ENCODE measurements at places on chromosomes 6 and 20.
A peak's percentile ranks its signal among the peaks of the same experiment; 100 is the strongest.

GRCh38 chr20:2806351-2806701 lies 5.9 kb upstream of the CPXM1 start:
- DNase-seq, result no peak

GRCh38 chr20:1971893-1972586 lies 21.8 kb downstream of the PDYN start:
- DNase-seq, result no peak

- DNase-seq, result no peak
Observed at GRCh38 chr6:134424798-134425170, 106.9 kb upstream of the SGK1 start.

- peak; percentile 74 for DNase-seq
Observed at GRCh38 chr6:31834367-31835250, 7.1 kb downstream of the HSPA1B start.

DNA sequence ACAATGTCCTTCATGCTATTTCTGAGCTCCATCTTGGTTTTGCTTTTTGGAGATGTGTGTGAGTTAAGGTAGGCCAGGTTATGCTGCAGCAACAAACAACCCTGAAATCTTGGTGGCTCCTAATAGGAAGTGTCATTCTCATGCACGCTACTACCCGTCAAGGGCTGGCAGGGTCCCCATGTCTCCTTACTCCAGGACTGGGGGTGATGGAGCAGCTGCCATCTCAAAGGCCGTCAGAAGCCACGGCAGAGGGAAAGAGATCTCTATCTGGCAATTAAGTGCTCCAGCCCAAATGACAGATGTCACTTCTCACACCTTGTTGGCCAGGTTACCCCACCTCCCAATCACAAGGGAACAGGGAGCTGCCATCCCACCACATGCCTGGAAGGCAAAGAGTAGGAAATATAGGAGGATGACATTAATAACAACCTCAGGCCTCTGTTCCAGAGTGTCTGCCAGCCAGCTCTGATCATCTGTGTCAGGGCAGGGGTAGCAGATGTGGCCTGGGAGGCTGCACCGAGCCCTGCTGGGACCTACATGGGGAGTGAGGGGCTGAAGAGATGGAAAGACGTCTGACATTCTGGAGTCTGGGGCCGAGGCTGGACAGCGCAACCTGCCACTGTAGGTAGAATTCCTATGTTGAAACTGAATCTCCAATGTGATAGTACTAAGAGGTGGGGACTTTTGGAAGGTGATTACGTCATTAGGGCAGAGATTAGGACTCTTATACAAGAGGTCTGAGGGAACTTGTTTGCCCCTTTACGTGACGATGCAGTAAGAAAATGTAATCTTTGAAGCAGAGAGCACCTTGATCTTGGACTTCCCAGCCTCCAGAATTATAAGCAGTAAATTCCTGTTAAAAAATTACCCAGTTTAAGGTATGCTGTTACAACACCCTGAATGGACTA lies 4.8 kb upstream of the SDCBP2 start:
- DNase-seq, result no peak

GRCh38 chr6:27495386-27496135 lies 22.7 kb upstream of the ZNF184 start:
- peak; percentile 49 for DNase-seq

GRCh38 chr6:29827579-29828470 lies at the start of gene HLA-G:
TSS of gene HLA-G (plus strand) at chr6:29827825. CDS start at chr6:29827845, 20 bp downstream.
- DNase-seq, result no peak

DNA sequence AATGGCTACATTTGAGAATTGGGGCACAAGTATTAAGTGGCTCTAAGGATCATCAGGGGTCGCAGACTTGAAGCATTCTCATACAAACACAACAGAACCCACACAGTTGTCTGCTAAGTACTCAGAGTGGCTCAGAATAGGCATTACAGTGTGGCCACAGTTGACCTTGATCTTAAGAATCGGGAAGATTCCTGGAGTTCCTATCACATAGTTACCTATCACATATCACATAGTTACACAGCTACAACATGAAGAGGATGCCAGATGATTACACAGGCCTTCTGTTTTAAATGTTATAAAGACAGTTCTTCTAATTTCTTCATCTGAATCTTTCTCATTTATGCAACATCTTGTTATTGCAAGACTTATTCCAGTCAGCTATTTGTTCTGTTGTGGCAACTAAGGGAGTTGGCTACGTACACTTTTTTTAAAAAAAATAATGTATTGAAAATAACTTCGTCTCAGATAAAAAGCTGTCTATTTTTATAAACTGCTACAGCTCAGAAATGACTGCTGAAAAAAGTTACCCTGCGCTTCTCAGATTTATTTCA lies 129.0 kb downstream of the REV3L start:
- no peak for DNase-seq

GRCh38 chr6:83193747-83194566 lies 800 bp downstream of the RWDD2A start:
- peak; percentile 2 for DNase-seq

- no peak for DNase-seq
Observed at GRCh38 chr20:10539818-10540553, 104.9 kb downstream of the SLX4IP start.

- DNase-seq, result no peak
Observed at GRCh38 chr6:164130151-164130550, 715.6 kb downstream of the QKI start.

GRCh38 chr6:26607434-26608230 lies 10.9 kb downstream of the ABT1 start:
- no peak for DNase-seq

GRCh38 chr6:39208223-39208739 lies 21.0 kb downstream of the KCNK5 start:
- DNase-seq, result no peak

DNA sequence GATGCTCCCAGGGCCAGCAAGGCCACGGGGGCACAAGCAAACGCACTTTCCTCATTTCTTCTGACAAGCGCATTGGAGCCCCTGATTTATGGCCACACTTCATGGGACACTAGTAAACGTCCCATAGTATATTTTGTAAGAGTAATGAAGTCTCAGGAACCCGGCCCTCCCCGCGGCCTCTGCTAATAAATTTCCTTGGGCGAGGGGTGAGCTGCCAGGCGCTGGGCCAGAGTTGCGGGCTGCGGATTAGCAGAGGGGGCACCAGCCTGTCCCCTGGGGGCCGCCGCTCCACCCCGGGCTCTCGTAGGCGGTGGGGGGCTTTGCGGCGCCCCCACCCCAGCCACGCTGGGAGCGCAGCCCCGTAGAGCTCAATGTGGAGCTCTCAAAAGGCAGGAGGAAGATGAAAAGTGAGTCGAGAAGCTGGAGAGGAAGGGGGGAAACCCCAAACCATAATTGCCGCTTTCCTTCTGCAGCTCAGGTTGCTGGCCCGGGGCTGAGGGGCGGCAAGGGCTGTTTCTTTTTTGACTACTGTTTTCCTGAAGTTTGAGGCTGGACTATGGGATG lies 173.6 kb downstream of the CDC5L start:
- no peak for DNase-seq

DNA sequence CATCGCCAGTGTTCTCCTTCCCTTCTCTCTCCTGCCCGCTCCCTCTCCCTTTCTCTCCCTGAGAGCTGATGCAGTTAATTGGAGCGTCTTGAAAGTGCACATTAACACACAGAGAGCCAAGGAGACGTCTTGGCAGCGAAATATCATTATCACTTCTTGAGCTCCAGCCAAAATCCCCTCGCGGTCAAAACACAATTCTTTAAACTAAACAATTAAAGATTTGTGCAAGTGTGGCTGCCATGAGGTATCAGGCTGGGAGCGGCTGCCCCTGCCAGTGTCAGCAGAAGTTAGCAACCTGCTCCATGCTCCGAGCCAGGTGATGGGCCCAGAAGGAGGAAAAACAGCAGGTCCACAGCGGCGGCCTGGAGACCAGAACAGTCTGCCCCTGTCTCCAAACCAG lies 100.9 kb upstream of the FOXP4 start:
- DNase-seq, result no peak

DNA sequence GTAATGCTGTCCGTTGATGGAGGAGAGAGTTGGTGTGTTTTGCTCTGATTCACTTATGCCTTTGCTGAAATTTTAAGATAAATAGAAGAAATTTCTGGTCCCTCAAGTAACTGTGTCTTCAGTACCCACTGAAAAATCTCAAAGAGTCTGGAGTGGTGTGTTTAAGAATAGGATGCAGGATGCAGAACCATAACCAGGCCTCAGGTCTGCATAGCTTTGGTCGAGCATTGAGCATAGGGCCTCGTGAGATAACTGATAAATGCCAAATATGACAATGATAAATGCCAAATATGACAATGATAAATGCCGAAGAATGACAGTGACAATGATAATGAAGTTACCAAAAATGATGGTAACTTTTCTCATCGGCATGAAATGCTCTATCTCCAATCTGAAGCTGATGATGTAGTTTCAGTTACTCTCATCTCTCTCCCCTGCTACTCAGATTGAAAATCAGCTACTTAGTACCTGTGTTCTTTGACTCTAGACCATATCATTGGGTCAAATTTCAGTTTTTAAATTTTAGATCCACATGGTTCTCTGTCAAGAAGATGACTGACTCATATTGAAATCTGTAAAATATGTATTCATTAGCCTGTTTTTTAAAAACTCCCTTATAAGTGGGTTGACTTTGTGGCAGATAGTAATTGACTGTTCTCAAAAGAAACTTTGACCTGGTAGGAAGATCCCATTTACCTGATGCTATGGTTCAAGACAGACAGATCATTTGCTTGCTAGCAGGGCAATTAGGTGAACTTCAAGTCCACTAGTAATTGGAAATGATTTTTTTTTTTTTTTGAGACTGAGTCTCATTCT lies 96.6 kb downstream of the SLC16A10 start:
- no peak for DNase-seq

GRCh38 chr6:125183391-125183790 lies 29.8 kb downstream of the TPD52L1 start:
- no peak for DNase-seq

DNA sequence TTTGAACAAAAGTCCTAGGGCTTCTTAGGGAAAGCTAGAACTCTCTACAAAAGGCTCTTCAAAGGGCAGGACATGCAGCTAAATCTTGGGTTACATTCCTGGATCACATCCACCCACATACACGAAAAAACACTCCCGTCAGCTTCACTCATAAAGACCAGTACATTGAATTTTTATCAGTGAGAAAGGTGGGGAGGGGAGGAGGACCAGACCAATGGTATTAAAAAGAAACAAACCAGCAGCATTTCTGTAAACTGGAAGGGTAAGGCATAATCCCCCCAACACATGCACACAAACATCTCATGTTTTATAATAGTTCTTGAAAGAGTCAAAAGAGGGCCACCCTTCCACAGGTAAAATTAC lies 31.6 kb downstream of the MYLK4 start:
- no peak for DNase-seq

- DNase-seq, result no peak
Observed at GRCh38 chr20:9015984-9016324, 52.9 kb upstream of the PLCB4 start.

- no peak for DNase-seq
Observed at GRCh38 chr6:166671434-166672081, 44.5 kb upstream of the RPS6KA2 start.

- no peak for DNase-seq
Observed at GRCh38 chr20:63708301-63709148, 686 bp downstream of the ZGPAT start.

- DNase-seq, result no peak
Observed at GRCh38 chr6:155188707-155189496, 74.9 kb upstream of the CLDN20 start.

DNA sequence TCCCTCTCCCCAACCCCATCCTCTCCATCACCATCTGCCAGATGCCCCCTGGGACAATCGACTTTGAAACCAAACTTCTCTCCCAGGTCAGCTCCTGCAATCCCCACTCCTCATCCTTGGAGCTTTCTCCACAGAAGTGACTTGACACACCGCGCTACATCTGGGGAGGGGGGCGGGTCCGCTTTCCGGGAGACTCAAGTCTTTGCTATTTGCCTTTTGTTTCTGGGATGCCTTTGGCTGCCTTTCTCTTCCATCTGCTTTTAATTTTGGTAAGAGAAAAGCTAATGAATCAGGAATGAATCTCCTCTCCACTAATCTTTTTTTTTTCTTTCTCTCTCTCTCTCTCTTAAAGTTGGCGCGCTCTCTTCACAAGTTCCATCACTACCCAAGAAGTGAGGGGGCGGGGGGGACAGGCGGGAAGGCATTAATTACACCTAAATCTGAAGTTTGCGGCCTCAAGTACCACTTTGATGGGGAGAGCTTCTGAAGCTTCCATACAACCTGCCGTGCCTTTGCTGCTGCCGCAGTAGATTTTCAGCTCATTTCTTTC lies 664 bp upstream of the TPBG start:
- no peak for DNase-seq

DNA sequence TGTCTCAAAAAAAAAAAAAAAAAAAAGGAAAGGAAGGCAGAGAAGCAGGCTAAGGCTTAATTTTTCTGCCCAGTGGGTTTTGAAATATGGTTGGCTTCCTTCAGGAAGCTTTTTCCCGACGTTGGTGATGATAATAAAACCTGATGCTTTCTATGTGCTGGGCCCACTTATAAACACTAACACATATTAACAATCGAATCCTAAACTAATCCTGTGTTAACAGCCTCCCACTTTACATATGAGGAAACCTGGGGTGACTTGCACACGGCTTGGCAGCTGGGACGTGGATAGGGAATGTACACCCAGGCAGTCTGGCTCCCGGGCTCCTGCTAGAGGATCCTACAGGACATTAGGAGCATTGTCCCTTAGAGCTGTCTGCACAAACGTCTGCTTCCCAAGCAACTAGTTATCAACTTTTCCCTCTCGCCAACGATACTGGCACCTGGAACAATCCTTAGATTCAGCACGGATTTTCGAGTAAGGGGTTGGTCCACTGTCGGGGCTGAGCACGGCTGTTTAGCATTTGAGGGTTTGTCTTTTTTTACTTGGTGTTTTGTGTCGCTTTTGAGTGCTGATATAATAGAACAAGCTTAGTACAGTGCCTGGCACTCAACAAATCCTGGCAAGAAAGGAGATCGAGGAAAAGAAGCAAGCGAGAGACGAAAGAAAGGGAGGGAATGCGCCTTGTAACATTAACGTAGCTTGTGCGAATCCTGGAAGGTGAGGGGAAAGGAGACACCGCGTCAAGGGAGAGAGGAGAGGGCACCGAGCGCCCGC lies 622 bp upstream of the KIZ start:
- DNase-seq, result no peak

Measured in stimulated activated CD8-positive, alpha-beta memory T cell treated with anti-CD3 and anti-CD28 coated beads, Interleukin-15, amount 100 ng/mL, for 24 hours (primary cell).